GM18507 (cell line): ENCODE measurements at places on chromosomes 13 and 19.

DNA sequence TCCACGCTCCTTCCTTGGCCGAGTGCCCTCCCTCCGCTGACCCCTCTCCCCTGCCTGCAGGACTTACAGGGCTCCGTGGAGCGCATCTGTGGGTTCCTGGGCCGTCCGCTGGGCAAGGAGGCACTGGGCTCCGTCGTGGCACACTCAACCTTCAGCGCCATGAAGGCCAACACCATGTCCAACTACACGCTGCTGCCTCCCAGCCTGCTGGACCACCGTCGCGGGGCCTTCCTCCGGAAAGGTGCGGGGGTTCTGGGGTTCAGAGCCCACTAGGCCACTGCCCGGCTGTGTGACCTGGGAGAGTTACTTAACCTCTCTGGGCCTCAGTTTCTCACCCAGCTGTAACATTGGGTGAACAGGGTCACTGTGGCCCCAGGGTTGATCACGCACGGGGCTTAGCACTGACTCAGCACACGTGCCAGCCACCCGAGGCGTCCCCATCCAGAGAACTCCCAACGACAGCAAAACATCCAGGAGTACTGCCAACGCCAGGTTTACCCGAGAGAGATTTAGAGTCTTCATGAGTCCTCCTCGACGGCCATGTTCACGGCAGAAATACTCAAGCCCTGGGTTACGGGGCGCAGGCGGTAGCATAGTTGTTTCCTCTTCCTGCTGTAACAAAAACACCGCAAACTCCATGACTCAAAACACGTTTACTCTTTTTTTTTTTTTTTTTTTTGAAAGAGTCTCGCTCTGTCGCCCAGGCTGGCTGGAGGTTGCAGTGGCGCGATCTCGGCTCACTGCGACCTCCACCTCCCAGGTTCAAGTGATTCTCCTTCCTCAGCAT, 9.7 kb upstream of the SPACA4 start:
- no peak for DNase-seq

DNA sequence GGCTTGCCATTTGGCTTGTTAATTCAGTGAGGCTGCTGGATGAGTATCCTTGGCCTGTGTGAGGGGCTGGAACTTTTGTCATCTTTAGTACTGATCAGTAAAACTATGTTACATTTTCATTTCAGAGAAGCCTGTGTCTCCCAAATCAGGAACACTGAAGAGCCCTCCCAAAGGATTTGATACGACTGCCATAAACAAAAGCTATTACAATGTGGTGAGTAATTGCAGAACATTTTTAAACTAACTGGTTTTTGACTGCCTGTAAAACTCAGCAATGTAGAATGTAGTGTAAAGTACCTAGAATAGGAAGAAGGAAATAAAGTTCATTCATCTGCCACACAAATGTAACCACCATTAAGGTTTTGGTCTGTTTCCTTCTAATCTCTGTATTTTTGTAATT, 87.4 kb upstream of the TEX29 start:
- no peak for DNase-seq

DNA sequence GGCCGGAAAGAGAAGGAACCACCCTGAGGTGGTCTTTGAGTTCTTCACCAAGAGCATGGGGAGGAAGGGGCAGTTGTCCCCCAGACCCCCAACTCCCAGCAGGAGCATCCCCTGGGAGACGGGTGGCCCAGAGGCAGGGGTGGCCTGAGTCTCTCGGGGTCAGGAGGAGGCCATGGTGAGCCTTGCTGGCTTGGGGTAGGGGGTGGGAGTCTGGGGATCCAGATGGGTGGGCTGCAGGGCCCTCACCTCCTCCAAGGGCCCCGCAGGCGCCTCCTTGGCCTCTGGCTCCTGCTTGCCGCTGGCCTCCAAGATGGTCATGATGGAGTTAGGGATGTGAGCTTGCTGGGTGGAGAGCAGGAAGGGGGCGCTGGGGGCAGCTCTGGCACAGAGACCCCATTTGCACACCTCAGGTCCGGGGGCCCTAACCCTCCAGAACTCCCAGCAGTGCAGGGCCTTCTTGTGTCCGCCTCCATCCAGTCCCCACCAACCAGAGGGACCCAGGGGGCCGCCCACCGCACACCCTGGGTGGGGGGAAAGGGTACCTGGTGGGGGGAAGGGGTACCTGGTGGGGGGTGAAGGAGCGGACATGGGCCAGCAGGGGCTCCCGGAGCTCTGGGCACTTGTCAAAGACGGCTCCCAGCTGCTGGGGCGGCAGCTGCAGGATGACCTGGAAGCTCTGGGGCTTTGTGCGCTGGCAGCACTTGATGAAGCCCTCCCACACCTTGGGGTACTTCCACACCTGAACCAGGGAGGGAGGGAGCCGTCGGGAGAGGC, 1.3 kb upstream of the RSPH6A start:
- DNase-seq: no peak

- no peak for DNase-seq
Observed at GRCh38 chr13:40141859-40142555, 486.5 kb downstream of the COG6 start.

- DNase-seq: no peak
Observed at GRCh38 chr13:110306960-110307766, at the start of the genes COL4A1 and COL4A2. Gene COL4A1 (minus strand): TSS chr13:110307157. CDS start chr13:110307027, 130 bp downstream. Gene COL4A2 (plus strand): TSS chr13:110307284. CDS start chr13:110307904, 620 bp downstream.

DNA sequence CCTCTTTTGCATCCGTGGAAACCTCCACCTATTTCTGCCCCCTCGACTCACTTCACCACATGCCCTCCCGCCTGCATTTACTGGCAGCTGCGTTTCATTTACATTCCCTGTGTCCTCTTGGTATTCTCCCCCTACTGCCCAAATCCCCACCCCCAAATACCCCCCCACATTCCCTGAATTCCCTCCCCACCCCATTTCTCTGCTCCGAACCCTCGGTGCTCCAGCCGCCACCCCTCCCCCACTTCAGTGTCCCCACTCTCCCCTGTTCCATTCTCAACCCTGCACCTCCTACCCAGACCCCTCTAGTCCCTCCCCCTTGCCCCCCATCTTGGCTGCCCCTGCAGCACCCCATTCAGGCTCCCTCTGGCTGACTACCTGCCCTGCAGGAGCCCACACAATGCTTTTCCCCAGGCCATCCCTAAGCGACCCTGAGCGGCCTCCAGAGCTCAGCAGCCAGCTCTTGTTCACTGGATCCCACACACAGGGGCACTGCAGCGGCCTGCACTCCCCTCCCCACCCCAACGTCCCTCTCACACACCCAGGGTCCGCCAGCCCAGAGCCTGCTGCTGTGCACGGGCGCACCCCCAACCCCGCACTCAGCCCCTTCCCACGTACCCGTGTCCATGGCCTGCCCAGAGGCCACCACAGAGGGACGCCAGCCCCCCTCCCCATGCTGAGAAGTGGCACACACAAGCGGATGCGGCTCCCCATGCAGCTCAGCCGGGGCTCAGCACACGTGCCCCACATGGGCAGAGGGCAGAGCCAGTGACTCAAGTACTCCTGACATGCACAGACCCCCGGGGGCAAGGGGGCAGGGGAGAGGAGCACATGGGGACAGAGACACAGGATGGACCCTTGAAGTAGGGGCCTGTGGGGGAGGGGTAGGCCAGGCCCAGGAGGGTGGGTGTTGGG, 26.3 kb downstream of the SHANK1 start:
- no peak for DNase-seq

- no peak for DNase-seq
Observed at GRCh38 chr19:14410091-14411051, 8.8 kb downstream of the DDX39A start.

DNA sequence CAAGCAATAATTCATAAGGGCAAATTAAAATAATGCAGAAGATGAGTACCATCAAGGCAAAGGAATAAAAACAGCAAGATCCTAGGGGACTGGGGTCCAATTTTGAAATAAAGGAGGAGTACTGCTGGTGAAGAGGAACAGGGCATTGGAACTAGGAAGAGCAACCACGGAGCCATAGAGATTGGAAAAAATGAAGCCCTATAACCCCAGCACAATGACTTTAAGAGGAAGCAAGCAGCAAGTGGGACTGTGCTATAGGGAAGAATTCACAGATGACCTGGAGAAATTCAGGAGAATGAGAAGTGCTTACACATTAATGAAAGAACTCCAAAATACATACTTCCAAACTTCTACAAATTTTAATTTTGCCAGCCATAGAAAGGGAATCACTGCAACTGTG, 44.9 kb upstream of the ITM2B start:
- no peak for DNase-seq

DNA sequence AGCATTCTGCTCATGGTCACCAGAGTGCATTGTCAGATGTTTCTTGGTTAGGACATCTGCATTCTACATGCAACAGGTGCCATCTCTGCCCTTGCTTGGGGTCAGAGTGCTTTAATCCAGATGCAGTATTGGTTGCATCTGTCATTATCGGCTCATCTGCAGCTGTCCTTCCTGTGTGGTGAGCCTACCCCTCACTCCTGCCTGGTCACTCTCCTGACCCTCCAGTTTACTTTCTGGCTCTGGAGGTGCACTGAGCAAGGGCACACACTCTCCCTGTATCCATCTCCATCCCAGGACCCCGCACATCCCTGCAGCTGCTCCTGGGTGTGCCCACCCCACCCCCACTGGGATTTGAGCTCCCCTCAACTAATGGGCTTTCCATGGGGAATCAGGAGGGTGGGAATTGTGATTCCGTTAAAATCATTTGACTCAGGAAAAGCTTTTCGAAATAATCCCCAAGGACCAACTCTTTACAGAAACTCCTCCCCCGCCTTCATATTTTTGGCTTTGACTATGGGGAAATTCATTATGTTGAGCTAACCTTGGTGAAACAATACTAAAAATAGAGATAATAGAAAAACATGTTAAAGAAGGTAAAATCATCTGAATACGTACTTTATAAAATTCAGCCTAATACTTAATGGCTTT, 70.2 kb downstream of the COL4A2 start:
- no peak for DNase-seq

DNA sequence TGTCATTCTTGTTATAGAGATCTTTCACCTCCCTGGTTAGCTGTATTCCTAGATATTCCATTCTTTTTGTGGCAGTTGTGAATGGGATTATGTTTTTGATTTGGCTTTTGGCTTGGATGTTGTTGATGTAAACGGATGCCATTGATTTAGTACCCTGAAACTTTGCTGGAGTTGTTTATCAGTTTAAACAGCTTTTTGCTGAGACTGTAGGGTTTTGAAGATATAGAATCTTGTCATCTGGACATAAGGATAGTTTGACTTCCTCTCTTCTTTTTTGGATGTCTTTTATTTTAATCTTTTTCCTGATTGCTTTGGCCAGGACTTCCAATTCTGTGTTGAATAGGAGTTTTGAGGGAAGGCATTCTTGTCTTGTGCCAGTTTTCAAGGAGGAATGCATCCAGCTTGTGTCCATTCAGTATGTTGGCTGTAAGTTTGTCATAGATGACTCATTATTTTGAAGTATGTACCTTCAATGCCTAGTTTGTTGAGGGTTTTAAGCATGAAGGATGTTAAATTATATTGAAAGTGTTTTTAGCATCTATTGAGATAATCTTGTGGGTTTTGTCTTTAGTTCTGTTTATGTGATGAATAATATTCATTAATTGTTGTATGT, 16.8 kb downstream of the ZNF431 start:
- no peak for DNase-seq

GRCh38 chr13:113856716-113857065, 7.2 kb downstream of the GAS6 start:
- no peak for DNase-seq

DNA sequence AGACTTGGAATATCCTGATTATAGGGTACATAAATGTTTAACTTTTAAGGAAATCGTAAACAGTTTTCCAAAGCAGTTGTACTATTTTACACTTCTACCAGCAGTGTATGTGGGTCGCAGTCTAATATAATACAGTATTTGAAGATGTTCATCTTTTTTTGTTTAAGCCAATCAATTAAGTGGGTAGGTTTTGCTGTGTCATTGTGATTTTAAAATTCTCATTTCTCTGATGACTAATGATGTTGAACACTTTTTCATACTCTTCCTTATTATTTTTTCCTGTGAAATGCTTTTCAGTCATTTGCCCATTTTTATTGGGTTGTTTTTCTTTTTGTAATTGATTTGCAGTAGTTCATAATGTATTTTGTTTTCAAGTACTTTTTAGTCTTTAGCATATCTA, 2689.7 kb downstream of the PCDH9 start:
- no peak for DNase-seq

- DNase-seq: no peak
Observed at GRCh38 chr13:94784066-94784465, 71.7 kb upstream of the SOX21 start.

DNA sequence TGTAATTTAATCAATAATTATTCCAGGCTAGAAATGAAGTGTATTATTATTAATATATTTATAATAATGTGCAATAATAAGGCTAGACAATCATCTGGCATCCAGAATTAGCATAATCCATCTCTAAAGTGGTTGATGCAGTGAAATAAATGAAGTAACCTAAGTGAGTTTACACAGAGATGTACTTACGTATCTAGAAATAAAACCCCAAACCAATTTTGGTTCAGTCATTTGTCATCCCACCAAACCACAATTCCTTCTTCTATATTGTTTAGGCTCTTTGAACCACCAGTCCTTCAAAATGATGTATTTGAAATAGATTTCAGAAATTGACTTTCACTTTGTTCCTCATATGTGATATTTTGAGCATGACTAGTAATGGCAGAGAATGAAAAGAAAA, 247.6 kb upstream of the MIR17HG start:
- no peak for DNase-seq

DNA sequence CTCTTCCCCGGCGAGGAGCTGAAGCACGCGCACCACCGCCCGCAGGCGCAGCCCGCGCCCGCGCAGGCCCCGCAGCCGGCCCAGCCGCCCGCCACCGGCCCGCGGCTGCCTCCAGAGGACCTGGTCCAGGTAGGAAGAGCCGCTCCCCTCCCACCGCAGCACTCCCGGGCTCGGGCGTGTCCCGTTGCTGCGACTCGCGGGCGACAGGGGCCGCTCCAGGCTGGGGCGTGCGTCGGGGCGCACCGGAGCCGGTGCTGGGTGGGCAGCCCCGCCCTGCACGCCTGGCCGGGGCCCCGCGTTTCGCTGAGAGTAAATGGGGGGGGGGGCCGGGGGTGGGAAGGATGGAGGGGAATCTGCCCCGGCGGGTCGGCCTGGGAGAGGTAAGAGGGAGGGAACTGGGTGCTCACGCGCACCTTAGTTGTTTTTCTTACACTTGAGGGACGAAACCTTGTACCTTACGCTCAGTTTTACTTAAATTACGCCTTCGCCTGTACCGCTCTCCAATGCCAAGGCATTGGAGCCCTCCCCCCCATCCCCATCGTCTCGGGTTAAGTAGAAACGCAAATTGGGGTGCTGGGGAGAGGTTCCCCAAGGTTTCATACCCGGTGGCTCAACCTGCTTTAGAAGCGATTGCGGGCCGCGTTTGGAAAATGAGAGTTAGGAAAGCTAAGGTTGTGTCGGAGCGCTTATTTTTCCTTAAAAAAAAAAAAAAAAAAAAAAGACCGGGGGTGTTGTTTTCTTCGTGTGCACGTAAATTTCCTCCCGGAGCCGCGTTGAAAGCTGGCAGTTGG, 850 bp downstream of the KLF5 start:
- no peak for DNase-seq

- no peak for DNase-seq
Observed at GRCh38 chr13:112453874-112454647, 77.9 kb downstream of the SPACA7 start.
